GM06990 (cell line): ENCODE measurements at places on chromosomes 5 and 9.

GRCh38 chr5:106488407-106488806 lies 1182.3 kb downstream of the EFNA5 start:
- DNase-seq: no peak

DNA sequence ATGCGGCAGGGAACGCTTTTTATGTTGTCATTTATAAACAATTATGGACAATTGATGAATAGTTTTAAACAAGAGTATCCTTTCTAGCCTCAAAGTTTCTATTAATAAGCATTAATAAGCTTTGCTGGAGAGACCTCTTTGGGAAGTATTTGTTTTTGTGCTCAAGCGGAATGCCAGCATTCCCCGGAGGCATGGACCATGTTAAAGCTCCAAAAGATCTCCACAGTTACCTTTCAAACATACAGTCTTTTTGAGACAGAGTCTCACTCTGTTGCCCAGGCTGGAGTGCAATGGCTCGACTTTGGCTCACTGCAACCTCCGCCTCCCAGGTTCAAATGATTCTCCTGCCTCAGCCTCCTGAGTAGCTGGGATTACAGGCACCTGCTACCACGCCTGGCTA lies 9.6 kb downstream of the MSANTD3 start:
- DNase-seq: no peak

- no peak for DNase-seq
Observed at GRCh38 chr9:2116073-2116472, 100.9 kb downstream of the SMARCA2 start.

- DNase-seq: no peak
Observed at GRCh38 chr9:95584176-95584575, 67.4 kb upstream of the PTCH1 start.

DNA sequence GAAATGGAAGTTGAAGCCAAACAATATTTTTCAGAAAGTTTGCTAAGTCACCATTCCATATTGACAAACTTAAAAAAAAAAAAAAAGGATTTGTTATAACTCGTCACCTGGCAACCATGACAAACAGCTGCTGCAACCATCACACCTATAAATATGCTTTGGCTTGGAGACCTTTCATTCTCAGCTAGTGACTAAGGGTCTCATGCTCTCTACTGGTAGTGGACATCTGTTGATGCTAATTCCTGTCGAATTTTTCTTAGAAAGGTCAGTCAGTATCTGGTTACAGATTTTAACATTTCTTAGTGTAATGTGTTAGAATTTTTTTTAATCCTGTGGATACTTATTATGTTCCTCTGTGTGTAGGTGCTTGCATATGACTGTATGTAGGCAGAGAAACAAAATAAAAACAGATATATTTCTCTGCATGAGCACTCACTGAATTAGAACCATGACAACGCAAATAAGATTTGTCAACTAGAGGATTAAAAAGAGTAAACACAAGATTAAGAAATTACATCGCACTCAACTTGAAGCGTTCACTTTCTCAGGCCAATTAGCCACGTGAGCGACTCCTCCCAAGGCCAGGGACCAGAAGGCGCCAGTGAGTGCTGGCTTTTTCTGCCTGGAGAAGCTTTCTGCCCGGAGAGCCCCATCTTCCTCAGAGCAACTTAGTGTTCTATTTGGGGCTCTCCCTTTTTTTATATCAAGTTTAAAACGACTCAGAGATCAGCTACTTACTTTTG lies 27.0 kb upstream of the ZNF622 start:
- DNase-seq: no peak

DNA sequence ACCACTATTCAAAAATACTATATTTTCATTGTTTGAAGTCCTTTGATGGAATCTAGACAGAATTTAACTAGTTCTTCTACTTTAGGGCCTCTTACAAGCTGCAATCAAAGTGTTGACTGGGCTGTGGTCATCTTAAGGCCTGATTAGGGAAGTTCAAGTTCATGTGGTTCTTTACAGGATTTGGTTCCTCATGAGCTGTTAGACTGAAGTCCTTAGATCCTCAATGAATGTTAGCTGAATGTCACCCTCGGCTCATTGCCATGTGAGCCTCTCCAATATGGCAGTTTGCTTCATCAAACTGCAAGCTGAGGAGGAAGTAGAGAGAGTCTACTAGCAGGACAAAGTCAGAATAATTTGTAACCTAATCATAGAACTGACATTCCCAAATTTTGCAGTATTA lies 135.1 kb downstream of the CSNK1G3 start:
- no peak for DNase-seq

- DNase-seq: peak; percentile 19
Observed at GRCh38 chr5:52989781-52990527, 802 bp downstream of the ITGA2 start.
